ENCODE measurements at places on chromosomes 6 and 20.

DNA sequence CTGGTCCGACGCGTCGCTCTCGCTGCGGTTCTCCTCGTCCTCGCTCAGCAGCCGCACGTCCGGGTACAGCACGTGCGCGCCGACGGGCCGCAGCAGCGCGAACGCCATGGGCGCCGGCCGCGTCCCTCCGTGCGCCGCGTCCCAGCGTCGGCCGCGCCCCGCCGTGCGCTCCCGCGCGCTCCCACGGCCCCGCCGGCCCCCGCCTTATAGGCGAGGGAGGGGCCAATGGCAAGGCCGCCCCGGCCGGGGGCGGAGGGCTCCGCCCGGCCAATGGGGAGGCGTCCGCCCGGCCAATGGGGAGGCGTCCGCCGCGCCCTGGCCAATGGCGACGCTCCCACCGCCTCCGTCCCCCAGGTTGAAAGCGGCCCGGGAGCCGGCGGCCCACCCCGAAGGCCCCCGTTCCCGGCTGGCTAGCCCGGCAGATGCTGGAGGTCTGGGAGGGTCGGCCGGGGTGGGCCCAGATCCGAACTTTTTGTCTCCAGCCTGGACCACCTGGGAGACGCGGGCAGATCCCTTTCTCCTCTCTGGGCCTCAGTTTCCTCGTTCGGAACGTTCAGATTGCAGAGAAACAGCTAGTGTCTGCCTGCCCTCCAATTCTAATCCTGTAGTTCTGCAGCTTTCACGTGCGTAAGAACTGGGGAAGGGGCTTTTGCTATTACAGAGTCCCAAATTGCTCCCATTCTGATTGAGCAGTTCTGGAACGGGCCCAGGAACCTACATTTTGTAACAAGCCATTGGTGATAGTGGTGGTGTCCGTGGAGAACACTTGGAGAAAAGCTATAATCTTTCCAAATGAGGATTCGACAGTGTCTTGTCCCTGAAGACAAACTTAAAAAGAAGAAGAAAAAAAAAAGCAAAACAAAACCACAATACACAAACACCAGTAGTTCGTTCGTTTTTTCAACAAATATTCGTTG, at the start of gene TCF15:
Gene TCF15 (minus strand): TSS at position 180 of the 917 bp plus-strand sequence. CDS start 72 bp downstream, at position 108.
- no peak for DNase-seq

GRCh38 chr20:18176318-18176785, 38.7 kb downstream of the KAT14 start:
- no peak for DNase-seq

- DNase-seq = no peak
Measured at GRCh38 chr20:10005885-10006284, 28.9 kb upstream of the ANKEF1 start.

DNA sequence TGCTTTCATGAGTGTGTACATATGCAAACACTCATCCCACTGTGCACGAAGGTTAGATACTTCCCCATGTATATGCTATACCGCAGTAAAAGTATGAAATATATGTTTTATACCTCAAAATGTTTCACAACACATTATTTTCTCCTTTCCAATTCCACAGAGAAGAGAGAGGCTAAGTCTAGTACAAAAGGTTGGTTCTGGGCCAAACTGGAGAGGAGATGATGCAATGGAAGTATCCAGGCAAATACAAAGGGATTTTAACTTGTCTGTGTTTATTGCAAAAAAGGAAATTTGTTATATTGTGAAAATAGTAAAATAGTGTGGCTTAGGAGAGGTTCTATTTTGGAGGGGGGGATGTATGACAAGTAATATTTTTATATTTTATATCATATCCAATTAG, 112.6 kb downstream of the PLCB1 start:
- DNase-seq = no peak

DNA sequence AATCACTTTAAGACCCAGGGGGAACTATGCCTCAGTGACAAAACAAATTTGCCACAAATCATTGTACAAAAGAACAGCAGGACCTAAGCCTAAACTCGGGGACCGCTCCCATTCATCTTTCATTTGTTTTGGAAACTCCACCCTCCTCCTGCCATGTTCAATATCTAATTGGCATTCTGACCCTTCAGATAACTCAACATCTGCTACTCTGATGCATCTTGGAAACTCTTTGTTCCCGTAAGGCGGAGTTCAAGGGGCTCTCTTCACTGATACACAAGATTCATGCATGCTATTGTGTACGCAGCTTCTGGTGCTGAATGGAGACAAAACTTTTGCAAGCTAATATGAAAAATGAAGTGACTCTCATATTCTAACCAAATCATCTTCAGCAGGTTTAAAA, 187.6 kb downstream of the ZFP64 start:
- no peak for DNase-seq

DNA sequence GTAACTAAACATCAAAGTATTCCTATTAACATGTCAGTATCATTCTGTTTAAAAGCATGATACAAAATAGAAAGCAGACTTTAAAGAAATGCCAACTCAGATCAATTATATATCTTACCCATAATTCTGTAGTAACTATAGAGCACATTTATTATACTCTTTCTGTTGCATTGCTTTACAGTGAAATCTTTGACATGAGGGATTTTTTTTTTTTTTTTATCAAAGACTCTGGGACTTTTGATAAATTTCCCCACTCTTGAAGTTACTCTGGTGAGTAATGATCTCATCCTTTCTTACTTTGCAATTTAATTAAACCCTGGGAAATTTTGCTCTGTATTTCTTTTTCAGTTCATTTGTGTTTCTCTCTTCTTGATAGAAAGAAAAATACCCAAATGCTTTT, 17.4 kb downstream of the ADGRF4 start:
- no peak for DNase-seq

DNA sequence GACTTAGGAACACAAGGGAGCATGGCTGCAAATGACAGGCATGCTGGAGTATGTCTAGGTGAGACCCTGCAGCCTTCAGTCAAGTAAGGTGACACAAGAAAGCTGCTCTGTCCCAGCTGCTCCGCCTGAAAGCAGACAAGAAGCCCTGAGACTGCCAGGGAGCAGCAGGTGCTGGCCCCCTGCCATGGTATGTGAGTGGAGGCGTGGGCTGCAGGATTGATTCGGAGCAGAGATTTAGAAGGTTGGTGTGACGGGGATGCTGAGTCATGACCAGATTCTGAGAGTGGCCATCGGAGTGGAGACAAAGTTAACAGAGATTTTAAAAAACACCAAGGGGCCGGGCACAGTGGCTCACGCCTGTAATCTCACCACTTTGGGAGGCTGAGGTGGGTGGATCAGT, 17.8 kb downstream of the LRP11 start:
- DNase-seq = no peak

GRCh38 chr6:116971959-116972358, 94.9 kb downstream of the RFX6 start:
- no peak for DNase-seq

GRCh38 chr6:49555951-49556350, 5.5 kb downstream of the C6orf141 start:
- no peak for DNase-seq

DNA sequence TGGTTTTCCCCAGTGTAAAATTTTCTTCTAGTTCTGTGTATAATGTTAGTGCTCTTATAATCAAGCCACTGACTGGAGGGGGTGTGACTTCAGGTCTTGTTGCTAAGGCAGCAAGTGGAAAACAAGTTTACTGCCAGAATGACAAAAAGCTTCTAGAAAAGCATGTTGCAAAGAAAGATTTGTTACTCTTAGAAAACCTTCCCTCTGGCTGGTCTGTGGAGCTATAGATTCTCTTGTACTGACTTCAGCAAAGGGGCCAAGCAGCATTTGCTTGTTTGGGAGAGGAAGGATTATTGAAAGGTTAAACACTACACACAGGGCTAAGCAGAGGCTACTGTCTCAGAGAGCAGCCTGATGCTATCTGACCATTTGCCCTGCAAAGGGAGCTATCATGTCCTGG, 288.8 kb downstream of the BTBD9 start:
- DNase-seq = no peak

DNA sequence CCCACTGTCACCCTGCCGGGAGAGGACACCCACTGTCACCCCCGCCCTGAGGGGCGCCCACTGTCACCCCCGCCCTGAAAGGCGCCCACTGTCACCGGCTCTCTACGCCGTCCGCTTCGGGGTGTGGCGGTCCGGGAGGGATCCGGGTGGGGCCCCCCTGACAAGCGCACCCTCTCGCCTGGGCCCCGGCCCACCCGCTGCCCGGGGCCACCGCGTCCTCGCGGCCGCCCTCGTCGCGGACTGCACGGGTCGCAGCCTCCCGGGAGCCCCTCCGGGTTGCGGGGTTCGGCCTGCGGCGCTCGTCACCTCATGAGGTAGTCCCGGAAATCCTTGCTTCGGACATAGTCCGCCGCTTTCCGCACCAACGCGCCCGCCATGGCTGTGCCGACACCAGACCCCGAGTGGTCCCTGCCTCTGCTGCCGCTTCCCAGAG, 224 bp downstream of the MPC1 start:
- DNase-seq = no peak

GRCh38 chr6:3591970-3592369, 135.1 kb upstream of the SLC22A23 start:
- DNase-seq = no peak
